ENCODE measurements at places on chromosomes 7 and 10.

GRCh38 chr10:46515793-46516192 lies 40.7 kb downstream of the GPRIN2 start:
- DNase-seq, result no peak

GRCh38 chr10:11480687-11481086 lies 130.8 kb downstream of the USP6NL start:
- no peak for DNase-seq

DNA sequence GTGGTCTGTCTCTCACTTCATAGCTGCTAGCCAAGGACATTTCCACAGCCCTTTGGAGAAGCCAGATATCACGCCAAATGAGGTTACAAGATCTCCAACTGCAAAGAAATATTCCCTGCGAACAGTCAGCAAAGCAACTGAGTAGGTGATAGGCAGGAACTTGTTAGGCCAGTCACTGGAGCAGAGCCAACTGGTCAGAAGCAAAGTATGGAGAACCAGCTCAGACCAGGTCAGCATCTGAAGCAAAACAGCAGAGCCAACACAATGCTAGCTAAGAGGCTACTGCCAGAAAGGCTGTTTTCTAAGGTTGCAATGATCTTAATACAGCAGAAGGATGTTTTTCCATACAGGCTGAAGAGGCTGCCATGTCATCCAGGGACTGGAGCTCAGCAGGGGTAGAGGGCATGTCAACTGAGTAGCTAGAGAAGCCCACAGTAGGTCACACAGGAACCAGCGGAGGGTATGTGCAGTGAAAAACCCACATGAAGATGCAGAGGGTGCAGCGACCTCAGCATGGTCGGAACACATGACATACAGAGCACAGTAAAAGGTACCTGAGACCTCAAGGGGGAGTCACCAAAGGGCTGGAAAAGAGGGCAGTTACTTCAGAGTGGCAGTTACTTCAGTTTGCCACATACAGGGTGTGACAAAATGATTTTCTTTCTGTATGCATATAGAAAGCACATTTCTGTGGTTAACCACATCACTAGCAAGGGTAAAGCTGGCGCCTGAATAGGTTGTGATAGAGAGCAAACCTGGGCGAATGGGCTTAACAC lies 8.9 kb downstream of the SEC31B start:
- DNase-seq, result peak; percentile 66

- no peak for DNase-seq
Measured at GRCh38 chr7:539731-540411, 20.2 kb upstream of the PDGFA start.

- no peak for DNase-seq
Measured at GRCh38 chr10:52864201-52865106, 91.9 kb upstream of the MBL2 start.

- DNase-seq, result no peak
Measured at GRCh38 chr7:99404235-99404976, 4.0 kb downstream of the PDAP1 start.

GRCh38 chr10:1240341-1240775 lies 184.2 kb downstream of the WDR37 start:
- DNase-seq, result no peak

GRCh38 chr10:124725171-124725631 lies 19.0 kb downstream of the FAM53B start:
- no peak for DNase-seq

DNA sequence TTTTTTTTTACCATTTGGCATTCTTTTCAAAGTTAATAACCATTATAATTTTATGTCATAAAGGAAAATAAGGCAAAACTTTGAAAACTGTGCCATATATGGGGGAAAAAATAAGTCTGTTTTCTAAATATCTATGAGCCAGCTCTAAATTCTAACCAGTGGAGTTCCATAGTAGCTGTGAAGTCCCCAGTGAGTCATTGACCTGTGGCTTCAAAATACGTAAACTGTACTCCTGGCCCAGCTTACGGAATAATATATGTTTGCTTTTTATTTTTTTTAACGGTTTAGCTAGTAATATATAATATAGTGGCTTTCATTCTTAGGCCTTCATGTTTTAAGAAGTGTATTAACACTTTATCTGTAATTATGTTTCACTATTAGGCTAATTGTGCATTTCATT lies 20.5 kb downstream of the ZRANB1 start:
- no peak for DNase-seq

DNA sequence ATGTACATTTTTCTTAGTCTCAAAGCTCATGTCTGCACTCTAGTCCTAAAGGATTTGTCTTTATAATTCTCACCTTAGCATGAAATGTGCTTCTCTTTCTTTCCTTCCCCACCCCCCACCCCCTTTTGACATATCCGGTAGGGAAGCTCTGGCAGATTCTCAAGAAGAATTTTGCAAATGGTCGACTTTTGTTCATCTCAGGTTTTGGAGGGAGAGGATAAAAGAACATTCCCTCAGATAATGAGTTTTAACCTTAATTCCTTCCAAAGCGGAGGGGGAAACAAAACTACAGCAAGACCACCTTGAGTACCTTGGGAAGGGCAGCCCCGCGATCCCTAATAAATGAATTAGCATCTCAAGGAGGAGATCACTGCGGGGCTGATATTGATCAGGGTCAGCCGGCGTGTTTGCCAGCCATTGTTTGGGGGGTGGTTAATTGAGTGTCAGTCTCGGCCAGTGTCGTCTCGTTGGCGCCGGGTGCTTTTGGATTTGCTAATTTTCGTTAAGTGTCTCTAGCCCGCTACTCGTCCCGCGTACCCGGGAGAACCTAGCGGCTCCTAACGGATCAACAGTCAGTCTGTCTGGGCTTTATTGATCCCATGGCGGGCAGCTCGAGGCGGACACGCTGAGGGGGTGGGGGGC lies 874 bp upstream of the BAMBI start:
- DNase-seq, result peak; percentile 6

GRCh38 chr10:71643904-71644303 lies 75.7 kb downstream of the C10orf105 start:
- no peak for DNase-seq

DNA sequence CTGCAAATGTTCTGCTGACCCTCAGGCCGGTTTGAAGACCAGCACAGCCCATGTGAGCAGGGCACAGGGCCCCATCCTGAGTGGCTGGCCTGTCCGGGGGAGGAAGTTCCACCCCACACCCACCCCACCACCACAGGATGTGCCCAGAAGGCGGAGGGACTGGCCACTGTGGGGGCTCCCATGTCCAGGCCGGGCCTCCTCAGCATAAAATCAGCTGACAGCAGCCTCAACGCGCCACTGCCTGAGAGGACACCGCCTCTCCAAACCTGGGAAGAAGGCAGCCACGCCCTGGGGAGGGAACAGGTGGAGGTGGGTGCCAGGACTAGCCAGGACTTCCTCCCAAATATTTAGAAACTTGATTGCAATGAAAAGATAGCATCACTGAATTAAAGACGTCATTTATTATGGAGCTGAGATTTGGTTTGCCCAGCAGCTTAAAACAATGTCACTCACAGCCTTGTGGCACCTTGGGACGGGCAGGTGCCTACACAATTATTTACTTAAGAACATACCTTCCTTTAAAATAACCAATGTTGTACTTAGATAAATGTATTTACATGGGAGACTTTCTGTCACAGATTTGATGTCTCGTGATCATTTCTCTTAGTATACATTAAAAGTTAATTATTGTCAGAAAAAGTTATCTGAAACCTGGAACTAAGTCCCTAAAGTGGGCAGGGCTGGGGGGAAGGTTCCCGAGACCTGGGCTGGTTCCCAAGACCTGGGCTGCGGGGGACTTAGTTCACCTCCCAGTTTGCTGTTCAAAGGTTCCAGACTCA lies 27.3 kb upstream of the FAM20C start:
- no peak for DNase-seq

DNA sequence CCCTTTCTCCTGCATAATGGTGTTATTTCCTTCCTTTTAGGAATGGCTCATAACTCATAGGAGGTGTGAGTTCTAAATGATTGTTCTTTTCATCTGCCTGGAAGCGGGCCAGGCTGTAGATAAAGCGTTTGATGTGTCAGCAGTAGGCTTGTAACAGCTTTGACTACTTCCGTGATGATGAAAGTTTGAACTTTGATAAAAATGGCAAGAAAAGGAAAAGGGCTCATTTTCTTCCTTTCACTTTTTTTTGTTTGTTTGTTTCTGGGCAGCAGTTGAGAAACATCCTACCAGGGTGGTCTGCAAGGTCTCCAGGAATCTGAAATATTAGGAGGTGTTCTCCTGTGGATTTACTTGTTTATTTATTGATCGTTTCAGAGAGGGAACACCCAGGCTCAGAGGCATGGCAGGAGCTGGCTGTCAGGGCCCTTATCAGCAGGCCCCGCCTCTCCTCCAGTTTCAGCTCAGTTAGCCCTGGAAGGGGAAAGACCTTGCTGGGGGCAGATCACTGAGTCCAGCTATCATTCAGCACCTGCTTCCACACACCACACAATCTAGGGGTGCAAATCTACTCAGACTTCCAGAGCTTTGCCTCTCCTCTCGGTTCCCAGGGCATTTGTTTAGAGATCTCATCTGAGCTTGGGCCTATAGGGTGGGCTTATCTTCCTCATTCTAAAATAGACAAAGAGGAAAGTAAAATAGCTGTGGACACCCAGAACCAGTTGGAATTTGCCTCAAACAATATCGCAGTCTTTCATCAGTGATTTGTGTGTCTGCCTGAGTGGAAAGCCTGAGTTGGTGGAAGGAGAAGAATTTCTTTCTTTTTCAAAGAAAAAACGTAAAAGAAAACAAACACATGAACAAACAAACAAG lies 130.9 kb downstream of the BMPER start:
- no peak for DNase-seq

DNA sequence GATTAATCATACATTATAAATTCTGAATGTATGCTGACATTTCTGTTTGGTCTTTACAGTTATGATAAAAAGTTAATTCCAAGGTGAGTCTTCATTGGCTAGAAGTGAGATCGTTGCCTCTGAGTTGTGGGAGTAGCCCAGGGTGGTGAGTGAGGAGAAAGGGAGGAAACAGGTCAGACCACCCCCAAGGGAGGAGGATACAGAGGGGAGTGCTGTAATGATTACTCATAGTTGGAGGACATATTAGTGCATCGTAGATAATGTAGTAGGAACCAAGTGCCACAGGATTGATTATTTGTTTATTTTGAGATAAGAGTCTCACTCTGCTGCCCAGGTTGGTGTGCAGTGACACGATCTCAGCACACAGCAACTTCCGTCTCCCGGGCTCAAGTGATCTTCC lies 672.2 kb downstream of the INHBA start:
- DNase-seq, result no peak

- DNase-seq, result no peak
Measured at GRCh38 chr7:74599244-74599643, 58.3 kb upstream of the GTF2I start.

DNA sequence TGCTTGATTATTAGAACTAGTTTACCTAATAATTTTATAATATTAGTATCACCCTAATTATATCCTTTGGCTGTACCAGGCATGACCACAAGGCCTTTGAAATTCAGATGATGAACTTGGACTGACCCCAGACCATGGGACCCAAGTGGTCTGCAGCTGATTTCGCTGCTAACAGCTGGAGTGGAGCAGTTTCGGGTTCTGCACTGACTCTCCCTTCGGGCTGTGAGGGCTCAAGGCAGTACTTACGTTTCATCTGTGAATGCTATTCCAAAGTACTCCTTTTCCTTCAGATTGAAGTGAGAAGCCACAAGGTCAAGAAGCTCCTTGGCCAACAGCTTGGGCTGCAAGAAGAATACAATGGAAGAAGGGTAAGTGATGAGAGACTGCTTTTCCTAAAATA lies 223.8 kb downstream of the PRPF18 start:
- no peak for DNase-seq

DNA sequence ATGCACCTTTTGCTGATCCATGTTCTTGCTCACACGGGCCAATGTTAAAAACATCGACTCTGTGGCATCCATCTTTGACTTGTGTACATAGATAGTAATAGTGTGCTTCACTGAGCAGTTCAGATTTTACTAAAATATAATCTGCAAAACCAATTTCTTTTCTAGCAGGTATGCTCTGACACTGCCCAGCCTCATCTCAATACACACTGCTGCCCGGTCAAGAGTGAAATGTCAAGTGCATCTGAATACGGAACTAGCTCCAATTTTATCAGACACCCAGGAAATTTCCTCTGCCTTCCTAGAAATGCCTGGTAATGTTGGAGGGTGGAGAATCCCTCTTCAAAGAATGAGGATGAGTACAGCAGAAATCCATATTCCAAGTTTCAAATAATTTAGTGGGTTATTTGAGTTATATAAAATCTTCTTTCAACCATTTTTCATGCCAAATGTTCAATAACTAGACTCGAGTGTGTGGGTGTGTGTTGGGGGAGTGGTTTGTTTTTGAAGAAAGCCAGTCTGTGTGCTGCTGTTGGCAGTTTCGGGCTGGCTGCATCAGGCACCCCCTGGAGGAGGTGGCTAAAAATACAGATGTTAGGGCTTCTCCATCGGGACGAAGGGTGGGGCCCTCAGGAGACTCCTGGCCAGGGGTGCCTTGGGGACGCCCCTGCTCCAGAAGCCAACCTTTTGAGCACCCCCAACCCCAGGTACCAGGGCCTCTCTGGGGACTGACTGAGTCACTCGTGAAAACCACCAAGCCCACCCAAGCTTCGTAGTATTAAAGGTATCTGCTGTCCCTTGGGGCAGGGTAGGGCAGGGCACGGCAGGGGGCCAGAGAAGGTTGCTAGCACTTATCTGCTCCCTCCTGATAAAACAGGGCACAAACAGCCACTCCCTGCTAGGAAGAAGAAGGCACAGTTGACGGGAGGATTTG lies 15.4 kb downstream of the CTBP2 start:
- DNase-seq, result peak; percentile 10

DNA sequence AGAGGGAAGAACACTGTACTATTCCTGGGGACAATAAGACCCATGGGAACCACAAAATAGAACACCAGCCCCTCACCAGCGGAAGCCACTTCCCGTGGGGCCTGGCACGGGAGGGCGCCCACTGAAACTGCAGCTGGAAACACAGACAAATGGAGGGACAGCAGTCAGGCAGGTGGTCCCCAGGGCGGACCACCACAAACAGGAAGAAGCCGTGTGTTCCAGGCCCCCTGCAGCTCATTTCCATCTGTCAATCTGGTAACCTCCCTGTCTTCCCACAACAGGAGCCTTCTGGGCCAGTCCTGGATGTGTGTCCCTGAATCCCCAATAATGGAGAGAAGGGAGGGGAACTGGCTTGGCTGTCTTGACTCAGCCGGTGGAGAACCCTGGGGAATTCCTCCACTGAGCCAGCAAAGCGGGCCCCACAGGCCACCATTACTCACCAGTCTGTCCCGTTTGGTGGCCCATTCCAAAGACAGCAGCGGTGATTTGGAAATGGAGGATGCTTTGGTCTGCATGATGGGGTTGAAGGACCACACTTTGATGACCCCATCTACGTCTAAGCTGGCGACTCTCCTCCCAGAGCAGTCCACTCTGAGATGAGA lies 16.7 kb downstream of the WDR91 start:
- DNase-seq, result no peak

Measured in activated naive CD8-positive, alpha-beta T cell treated with anti-CD3 and anti-CD28 coated beads, Interleukin-2, amount 50 U/mL, for 24 hours (primary cell).